ENCODE measurements at places on chromosomes 3 and 15.
A peak's percentile ranks its signal among the peaks of the same experiment; 100 is the strongest.

- DNase-seq, result no peak
Observed at GRCh38 chr15:31788104-31788503, 242.2 kb upstream of the CHRNA7 start.

DNA sequence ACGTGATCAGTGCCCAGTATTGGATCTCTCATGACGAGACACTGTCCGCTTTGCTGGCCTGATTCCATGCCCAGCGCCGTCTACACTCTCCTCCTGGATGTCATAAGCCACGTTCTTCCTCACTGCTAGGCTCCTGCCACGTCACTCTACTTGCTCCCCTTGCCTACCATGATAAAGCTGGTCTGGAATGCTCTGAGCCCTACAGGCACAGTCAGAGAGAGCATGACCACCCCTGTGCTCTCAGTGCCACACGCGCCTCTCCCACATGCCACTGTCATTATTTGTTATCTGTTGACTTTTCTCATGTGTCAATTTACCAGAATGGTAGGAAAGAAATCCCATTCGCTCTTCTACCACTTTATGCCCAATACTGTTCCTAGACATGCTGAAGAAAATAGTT is 148.6 kb downstream of the ANO10 start:
- no peak for DNase-seq

DNA sequence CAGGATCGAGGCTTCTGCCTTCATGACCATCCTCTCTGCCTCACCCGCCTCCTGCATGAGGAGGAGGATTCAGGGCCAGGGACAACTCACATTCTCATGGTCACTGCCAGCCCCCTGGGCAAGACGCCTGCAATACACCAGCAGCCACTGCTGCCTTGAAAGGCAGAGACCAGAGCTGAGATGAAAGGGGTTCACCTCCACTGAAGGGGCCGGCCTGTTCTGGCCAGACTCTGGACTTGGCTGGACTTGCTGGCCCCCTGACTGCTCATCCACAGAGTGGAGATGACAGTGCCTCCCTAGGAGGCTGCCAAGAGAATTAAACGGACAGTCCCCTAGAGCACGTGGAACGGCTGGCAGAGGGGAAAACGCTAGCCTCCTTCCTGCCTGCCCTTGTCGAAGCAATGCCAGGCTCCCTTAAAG is 35.2 kb downstream of the MGLL start:
- no peak for DNase-seq

DNA sequence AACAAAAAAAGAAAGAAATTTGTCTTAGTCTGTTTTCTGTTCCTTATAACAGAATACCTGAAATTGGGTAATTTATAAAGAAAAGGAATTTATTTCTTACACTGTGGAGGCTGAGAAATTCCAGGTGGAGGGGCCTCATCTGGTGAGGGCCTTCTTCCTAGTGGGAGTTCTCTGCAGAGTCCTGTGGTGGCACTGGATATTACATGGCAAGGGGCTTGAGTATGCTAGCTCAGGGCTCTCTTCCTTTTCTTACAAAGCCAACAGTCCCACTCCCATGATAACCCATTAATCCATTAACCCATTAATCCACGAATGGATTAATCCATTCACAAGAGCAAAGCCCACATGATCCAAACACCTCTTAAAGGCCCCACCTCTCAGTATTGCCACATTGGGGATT is 2.9 kb upstream of the SATB1 start:
- DNase-seq, result no peak

GRCh38 chr15:55288006-55288717 is 1.5 kb downstream of the RAB27A start:
- no peak for DNase-seq

GRCh38 chr3:142244056-142244455 is 18.7 kb upstream of the GK5 start:
- DNase-seq, result no peak

DNA sequence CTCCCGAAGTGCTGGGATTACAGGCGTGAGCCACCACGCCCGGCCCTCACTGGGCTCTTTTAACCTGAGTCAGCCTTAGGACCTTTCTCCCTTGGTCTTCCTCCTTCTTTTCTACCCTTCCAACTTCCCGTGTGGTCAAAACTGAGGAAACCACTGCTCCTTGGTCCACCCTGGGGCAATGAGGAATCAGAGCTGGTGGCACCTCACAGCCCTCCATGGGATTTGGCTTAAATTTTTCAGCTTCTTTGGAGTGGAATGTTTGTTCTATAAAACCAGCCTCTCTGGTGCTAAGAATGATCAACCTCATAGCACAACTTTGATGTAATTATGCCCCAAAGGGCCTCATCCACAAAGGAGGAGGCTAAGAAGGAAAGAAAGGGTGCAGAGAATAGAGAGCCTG is 76.6 kb upstream of the CFAP20DC start:
- no peak for DNase-seq

DNA sequence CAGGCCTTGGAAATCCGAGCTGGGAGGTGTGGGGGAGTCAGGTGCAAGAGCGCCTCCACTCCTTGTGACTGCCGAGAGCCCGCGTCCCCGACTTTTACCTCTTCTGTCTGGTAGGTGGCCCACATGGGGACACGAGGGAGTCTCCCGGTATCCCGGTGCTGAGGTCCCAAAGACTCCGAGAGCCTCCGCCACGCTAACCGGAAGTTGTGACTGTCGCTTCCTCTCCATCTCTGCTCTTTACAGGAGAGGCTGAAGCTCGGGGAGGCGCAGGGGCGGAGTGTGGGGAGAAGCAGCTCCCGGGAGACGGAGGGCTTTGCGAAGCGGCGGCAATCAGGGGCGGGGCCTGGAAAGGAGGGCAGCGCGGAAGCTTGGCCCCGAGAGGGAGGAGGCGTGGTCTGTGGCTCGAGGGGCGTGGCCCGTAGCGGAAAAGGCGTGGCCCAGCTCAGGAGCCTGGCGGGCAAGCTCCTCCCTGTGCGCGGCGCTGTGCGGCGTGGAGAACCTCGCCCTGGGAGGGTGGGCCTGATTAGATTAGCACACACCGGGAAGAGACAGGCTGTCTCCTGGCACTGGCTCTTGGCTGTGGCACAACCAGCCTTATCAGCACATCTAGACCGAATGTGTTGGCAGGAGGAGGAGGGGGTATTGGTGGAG is 143.9 kb downstream of the GABRB3 start:
- DNase-seq, result no peak

- no peak for DNase-seq
Observed at GRCh38 chr3:118144919-118145318, 889.7 kb downstream of the IGSF11 start.

- DNase-seq, result no peak
Observed at GRCh38 chr3:43996379-43997301, 245.0 kb upstream of the TOPAZ1 start.

- no peak for DNase-seq
Observed at GRCh38 chr15:91291673-91292072, 191.6 kb downstream of the SV2B start.

GRCh38 chr3:103169289-103169688 is 734.5 kb downstream of the ZPLD1 start:
- DNase-seq, result peak; percentile 11

GRCh38 chr3:39327746-39328349 is 1.7 kb upstream of the CCR8 start:
- no peak for DNase-seq

DNA sequence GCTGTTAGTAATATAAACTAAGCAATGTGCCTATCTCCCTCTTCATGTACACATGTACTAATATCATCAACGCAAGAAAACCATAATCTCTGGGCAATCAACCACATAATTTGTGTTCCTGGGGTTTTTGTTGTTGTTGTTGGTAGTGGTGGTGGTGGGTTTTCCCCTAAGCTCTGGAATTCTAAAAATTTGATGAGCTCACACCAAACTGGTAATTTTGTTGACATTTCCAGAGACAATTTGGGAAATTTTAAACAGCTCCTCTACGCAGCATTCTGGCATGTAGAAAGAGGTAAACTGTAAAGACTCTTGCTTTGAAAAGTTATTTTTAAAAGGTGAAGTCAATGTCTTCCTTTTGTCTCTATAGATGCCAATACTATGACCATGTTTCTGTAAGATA is 126.7 kb downstream of the IGSF11 start:
- no peak for DNase-seq

DNA sequence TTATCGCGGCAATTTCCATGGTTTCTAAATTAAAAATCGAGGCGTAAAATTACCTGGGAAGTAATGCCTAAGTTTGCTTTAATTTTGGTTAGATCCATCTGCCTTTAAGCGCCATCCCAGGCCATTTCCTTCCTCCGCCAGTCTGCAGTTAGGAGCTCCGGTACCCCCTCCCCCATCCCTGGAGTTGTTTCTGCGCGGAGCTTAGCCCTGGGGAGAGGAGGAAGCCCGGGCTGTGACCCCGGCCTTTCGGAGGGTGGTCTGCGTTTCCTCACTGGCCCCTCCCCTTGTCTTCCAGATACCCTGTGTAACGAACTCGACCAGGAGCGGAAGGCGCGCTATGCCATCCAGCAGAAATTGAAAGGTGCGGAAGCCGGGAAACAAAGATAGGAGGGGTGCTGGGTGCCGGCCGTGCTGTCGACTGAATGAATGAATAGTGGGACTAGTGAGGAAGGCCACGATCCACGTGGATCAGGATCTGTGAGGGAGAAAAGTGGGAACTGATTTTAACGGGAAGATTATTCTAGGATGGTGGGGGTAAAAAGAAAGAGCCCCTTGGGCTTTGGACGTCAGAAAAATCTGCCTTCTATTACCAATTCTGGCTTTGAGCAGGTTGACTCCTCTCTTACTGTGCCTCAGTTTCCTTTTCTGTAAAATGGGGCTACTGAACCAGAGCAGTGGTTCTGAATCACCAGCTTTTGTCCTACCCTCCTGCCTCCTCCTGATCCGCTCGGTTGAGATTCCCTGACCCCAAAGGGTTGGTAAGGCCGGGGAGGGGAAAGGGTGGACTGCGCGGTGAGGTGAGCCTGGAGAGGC is 6.7 kb downstream of the RNU6-1 start:
- DNase-seq, result no peak

DNA sequence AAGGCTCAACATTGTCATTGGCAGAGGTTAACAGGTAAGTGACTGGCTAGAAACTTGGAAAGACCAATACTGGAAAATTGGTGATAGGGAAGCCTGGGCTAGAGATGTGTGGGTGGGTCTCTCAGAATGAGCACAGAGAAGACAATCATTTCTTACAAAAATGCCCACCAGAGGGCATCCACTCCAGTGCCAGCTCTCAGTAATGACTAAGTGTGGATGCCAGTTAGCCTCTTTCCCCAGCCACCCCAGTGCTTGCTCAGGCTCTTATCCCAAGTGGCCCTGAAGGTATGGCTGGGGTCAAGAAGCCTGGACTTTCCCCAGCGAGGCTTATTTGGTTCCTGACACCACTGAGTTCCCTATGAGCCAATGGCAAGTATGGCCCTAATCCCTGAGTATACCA is 115.9 kb upstream of the ST8SIA2 start:
- DNase-seq, result peak; percentile 12

DNA sequence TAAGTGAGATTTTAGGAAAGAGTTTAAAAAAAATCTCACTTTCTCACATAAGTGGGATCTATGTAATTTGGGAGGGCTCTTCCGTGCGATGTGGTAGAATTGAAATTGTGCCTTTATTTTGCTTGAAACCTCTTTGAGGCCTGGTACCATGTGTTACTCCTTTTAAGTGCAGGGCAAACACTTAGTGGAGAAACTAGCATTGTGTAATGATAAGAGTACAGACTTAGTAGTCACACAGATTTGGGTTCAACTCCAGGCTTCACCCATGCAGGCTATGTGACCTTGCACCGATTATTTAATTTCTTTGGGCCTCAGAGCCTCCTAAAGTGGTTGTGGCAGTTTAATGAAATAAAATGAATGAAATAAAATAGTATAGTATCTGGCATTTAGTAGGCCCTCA is 2.4 kb downstream of the PSMA4 start:
- DNase-seq, result no peak

- no peak for DNase-seq
Observed at GRCh38 chr3:30245858-30246622, 360.4 kb upstream of the TGFBR2 start.

DNA sequence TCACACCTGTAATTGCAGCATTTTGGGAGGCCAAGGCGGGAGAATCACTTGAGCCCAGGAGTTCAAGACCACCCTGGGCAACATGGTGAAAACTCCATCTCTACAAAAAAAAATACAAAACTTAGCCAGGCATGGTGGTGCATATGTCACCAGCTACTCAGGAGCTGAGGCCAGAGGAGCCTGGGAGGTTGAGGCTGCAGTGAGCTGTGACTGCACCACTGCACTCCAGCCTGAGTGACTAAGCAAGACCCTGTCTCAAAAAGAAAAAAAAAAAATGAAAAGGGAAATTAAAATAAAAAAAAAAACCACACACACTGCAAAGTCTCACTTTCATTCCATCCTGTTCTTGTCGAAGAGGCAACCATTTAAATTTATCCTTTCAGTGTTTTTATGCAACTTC is 100.8 kb upstream of the PIAS1 start:
- DNase-seq, result no peak

DNA sequence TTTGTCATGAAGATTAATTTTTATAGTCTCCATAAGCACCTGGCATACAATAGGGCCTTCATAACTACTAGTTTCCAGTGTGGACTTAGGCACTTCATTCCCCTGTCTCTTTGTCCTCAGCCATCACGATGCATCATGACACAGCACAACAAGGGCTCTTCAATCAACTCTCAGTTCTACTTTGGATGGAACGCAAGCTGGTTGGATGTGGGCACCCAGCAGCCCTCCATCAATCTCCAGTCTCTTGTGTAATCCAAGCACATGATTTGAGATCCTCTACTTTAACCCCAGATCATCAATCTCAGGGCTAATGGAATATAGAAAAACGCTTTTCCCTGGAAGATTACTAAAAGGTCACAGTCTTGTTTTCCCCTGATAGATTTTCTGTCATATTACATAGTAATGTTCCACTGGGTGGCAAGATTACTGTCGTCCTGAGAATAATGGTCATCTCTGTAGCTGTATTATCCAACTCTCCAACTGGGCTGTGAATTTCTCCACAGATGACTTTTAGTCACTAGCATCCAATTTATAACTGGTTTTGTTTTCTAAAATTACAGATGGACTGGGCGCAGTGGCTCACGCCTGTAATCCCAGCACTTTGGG is 22.9 kb upstream of the CHRNA7 start:
- DNase-seq, result no peak

DNA sequence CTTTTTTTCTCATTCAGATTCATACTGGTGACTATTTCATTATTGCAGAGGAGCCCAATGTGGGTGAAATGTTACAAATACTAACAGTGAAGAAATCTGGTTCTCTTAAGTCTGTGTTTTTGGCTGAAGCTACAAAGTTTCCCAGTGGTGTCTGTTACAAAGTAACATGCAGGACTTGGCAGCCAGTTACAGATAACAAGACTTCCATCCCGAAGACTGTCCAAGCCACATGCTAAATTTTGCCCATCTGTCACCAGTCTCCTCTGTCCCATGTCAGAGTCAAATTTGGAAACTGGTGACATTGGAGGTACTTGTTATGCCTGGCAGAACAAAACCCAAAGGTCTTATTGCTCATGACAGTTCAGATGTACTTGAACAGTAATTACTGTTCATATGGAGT is 269.2 kb upstream of the GOLIM4 start:
- no peak for DNase-seq

- peak; percentile 94 for DNase-seq
Observed at GRCh38 chr3:188286087-188286513, 132.1 kb downstream of the LPP start.

- DNase-seq, result no peak
Observed at GRCh38 chr3:107543666-107544065, 20.9 kb downstream of the BBX start.

GRCh38 chr3:127566833-127567232 is 23.7 kb downstream of the TPRA1 start:
- no peak for DNase-seq
